ENCODE measurements at places on chromosomes 3 and 15.

DNA sequence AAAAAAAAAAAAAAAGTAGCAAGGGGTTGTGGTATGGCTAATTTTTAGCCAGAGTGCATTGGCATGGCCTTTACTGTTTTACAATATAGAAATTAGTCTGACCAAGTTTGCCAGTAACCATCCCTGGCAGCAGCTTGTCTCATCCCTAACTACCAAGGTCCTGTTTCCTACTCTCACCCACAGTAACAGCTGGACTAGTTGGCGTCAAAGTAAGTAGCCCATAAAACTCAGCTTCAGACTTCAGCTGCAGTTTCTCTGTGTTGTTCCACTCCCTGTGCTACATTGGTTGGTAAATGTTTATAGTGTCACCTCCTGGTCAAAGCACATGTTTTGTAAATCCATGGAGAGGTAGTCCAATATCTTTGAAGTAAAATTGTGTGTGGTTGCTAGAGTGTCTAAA lies 691.3 kb downstream of the ZPLD1 start:
- no peak for DNase-seq

DNA sequence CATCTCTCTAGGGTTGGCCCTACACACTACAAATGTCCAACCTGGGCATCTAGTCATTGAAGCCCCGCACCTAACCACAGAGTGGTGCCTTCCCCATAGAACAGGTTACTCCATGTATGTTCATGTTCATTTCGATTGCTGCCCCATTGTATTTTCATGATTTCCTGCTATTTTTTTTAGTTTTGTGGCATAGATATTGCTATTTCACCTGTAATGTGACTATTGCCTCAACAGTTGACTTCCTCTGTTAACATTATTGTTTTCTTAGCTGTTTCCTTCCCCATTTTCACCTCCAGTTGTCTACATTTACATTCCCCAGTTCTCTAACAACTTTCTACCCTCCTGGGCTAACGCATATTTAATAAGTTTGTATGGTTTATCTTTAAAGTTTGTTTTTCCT lies 137.7 kb upstream of the RBMS3 start:
- DNase-seq = no peak

GRCh38 chr15:95132774-95133173 lies 901.4 kb downstream of the MCTP2 start:
- no peak for DNase-seq

GRCh38 chr15:85479071-85479647 lies 98.8 kb downstream of the AKAP13 start:
- no peak for DNase-seq

GRCh38 chr3:111923095-111923771 lies 55.6 kb upstream of the ABHD10 start:
- no peak for DNase-seq

Data from activated CD8-positive, alpha-beta T cell treated with anti-CD3 and anti-CD28 coated beads for 36 hours (primary cell).